Stomach (tissue), 19 donors: ENCODE measurements at places on chromosomes 16 and 17. TPM values are rescaled to one million over a fixed set of nuclear protein-coding genes. Genes with fewer than 3 reads are reported as not detected.

KRTAP4-9 gene
- polyA plus RNA-seq: not detected

TSPAN10 gene
- polyA plus RNA-seq: 1.2 TPM

- H3K4me3 ChIP-seq: no peak overlapping the region
- no peak overlapping the region for H3K27ac ChIP-seq
- no peak for DNase-seq
- no peaks in the 10 kb centered on the region for H3K36me3 ChIP-seq
- no peaks in the 10 kb centered on the region for H3K4me1 ChIP-seq
Measured at GRCh38 chr16:27991876-27992275, 71.6 kb downstream of the GSG1L start.

GRCh38 chr16:30982548-30983288 lies 2.3 kb upstream of the HSD3B7 start:
- H3K4me3 ChIP-seq: no peak overlapping the region
- H3K36me3 ChIP-seq: peaks cover 83% of the 10 kb centered on the region
- DNase-seq: no peak
- peaks cover 13% of the 10 kb centered on the region for H3K4me1 ChIP-seq
- no peaks in the 10 kb centered on the region for H3K27me3 ChIP-seq

GRCh38 chr17:5527601-5528250 lies 41.4 kb downstream of the MIS12 start:
- DNase-seq: no peak
- H3K27me3 ChIP-seq: no peaks in the 10 kb centered on the region
- H3K27ac ChIP-seq: no peak overlapping the region
- no peaks in the 10 kb centered on the region for H3K4me1 ChIP-seq
- no peak overlapping the region for H3K4me3 ChIP-seq

DNA sequence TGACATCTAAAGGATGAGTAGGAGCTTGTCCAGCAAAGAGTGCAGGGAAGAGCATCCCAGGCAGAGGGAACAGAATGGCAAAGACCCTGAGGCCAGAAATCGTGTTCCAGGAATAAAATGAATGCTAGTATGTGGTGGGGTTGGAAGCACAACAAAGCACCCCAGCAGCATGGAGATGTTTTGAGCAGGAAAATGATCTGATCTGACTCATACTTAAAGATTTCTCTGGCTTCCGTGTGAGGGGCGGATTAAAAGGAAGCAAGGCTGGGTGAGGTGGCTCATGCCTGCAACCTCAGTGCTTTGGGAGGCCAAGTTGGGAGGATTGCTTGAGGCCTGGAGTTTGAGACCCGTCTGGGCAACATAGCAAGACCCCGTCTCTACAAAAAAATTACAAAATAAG lies 2.3 kb downstream of the SLC5A11 start:
- no peaks in the 10 kb centered on the region for H3K27me3 ChIP-seq
- H3K4me1 ChIP-seq: no peaks in the 10 kb centered on the region
- no peak for DNase-seq
- H3K4me3 ChIP-seq: no peak overlapping the region
- no peaks in the 10 kb centered on the region for H3K36me3 ChIP-seq
